ENCODE measurements at places on chromosomes 2 and 18.

DNA sequence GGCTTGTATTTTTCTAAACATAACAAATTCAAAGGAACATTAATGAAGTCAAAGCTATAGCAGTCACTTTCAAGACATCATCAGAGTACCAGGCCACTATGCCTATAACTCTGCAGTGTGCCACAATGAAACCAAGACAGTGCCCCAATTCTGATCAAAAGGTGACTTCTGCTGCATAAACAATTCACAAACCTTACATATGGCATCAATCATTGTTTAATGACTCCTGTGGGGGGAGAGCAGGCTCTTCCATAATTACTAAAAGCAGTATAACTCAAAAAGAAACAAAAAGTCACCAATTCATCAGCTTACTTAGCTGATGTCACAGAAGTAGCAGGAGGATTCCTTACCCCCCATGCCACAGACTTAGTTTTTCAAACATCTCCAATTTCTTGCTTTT lies 15.5 kb downstream of the LPIN2 start:
- DNase-seq = no peak

- no peak for DNase-seq
Measured at GRCh38 chr2:26905341-26906198, 57.6 kb downstream of the DPYSL5 start.

DNA sequence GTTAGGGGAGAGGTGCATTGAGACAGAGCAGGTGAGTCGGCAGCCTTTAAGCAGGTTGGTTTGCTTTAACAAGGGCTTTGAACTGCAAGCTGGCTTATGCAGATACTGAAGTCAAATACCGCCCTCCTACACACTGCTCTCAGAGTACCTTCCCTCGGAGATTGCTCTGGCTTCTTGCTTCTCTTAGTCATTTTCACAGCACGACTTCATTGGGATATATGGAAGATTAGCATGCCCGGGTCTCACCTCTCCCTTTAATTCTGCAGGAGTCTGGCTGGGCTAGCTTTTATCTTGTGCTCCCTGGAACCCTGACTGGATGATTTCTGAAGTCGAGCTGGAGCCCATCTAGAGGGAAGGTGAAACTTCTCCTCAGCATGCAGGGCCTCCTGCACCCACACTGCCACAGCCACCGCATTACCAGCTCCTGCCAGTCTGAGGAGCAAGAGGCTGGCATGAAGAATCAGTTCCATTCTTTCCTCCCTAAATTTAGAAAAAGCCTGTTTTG lies 395.5 kb upstream of the HNRNPA3 start:
- peak; percentile 31 for DNase-seq

GRCh38 chr18:62741584-62741983 lies 26.2 kb downstream of the PHLPP1 start:
- DNase-seq = no peak

GRCh38 chr18:34358923-34359322 lies 134.2 kb upstream of the NOL4 start:
- DNase-seq = no peak

GRCh38 chr2:203484266-203485112 lies 50.6 kb downstream of the RAPH1 start:
- DNase-seq = peak; percentile 35

- DNase-seq = no peak
Measured at GRCh38 chr2:172607379-172607928, 51.6 kb downstream of the PDK1 start.
